ENCODE measurements at places on chromosomes 2 and 18.

- no peak for DNase-seq
Observed at GRCh38 chr2:100163605-100164004, 21.2 kb upstream of the AFF3 start.

DNA sequence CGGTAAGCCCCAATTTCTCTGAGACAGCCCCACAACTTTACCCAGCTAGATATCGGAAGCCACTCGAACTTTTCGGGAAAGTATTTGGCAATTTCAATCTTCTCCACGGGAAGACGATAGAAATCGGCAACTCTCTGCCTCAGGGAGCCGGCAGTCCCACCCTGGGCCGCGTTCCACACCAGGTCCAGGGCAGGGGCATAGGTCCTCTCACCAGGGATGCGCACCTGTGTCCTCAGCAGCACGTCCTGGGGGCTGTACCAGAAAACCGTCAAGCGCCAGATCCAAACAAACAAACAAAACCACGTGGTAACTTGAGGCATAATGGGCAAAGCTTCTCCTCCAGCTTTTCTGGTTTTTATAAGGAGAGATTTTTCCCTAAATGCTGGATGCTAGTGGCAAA lies 80.9 kb downstream of the USP40 start:
- no peak for DNase-seq

DNA sequence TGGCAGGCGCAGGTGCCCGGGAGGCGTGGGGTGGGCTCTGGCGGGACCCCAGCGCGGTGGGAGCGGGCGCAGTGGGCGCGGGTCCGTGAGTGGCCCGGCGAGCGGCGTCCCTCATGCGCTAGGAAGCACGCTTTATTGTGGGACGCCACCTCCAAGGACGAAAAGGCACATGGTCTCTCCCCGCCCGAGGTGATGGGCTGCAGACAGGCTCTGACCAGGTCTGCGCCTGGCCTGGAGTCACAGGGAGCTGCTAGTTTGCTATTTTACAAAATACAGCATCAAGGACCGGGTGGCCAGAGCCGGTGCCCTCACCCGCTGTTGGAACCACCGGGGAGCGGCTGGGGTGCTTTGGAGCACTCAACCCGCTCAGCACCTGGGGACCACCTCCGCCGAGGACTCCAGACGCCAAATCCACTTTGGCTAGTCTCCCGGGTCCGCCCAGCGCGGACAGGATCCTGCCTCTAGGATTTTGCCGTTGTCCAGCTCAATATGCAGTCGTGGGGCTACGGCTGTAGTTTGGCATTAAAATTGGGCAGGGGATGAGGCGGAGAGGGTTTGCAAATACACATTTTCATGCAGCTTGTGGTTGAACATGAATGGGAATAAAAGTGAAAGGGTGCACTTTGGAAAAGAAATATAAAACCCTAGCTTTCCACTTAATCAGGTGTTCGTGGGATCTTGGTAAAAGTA lies 65.4 kb downstream of the LRRFIP1 start:
- DNase-seq = no peak

GRCh38 chr2:62045017-62045543 lies 139.6 kb downstream of the COMMD1 start:
- DNase-seq = no peak

DNA sequence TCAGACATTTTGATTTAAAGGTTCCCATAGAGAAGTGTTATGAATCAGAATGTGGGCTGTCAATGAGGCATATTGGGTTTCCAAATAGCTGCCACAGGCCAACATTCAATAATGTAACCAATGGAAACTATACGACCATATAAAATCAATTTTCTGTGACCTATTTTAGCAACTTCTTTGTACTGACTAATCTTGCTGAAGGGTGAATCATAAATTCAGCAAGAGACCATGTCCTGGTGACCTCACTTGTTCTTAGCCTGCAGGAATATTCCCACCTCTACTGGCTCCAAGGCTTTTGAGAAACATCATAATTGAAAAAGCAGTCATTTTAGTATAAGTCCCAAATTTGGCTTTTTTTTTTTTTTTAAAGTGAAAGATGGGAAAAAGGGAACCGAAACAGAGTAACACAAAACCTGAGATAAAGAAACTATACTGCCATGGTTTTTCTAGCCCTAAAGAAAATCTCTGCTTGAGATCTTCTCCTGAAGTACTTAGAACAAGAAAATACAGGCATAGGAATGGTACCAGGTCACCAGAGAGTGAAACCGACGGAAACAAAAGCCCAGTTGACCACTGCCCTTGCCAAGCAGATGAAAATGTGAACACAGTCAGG lies 32.1 kb downstream of the PLEKHM3 start:
- no peak for DNase-seq

DNA sequence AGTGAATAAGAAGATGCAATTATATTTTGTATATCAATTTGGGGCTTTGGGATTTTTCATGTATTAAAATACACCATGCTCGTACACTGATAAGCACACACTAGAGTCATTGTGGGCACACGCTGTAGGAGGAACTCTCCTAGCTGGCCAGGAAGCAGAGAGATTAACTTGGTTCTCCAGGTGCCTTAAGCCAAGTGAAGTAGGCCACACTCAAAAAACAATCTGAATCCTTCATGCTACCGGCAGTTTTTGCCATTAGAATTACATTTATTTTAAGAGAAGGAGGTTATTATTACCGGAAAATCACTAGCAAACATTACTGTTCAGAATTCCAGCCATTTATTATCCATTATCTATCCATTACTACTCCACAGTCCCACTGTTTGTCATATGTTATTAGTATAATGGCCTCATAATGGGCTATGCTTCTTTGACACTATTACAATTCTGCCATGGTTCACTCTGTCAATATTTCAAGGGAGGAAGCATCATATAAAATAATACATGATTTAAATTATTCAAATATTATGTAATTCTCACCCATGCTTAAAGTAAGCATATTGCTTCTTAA lies 214.4 kb downstream of the L3MBTL4 start:
- DNase-seq = no peak

- DNase-seq = no peak
Observed at GRCh38 chr18:76558881-76559667, 64.0 kb upstream of the ZNF516 start.

DNA sequence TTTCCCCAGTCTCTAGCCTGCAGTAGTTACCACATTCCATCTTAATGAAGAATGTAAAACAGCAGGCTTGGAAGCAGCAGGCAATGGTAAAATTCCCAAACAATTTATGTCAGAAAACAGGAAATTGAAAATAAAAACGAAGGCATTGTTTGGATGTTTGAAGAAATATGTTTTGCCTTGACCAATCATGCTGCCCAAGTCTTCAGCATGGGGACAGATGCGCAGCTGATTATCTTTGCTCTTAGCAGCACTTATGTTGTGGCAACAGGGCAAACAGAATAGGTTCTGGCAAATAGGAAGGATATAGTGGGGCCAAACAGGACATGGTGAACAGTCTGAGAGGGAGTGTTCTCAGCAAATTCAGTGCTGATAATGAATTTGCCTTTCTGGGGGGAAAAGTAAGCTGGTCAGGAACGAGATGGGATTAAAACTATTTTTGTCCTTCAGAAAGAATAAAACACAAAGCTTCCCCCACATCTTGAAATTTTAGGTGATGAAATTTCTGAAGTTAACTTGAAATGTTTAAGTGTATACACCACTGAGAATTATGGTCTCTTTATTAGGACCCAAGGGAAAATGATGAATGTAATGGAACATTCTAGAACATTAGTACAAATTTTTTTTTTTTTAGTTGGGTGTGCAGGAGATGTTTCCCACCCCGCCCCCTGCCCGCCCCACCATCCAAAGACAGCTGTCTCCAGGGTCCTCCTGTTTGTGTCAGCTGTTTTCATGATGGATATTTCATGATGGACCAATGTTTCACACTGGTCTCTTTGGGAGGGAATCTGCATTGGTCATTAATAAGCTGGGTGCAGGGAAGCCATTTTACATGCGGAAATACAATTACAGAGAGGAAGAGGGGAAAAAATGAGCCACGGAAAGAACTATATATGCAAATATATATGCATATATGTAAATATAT lies 239.5 kb upstream of the REV1 start:
- no peak for DNase-seq

DNA sequence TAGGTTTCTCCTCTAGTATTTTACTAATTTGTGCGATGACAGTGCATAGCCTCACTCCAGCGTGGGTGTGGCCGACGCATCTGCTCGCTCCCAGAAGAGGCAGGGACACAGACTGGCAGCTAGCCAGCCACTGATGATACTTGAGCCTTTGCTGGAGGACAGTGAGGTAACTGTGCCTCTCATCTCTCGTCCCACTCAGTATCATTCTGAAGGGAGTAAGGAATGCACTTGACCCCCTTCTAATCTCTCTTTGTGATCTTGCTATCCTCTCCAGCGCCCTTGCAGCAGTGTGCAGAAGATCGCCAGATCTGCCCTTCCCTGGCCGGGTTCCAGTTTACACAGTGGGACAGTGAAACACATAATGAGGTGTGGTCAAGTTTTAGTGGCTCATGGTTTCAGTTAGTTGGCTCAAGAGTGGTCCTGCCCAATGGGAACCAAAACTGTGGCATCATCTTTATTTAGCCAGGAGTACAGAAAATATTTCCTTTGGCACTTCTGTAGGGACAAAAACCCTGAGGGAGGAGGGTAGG lies 17.5 kb downstream of the NCAPH start:
- DNase-seq = no peak

DNA sequence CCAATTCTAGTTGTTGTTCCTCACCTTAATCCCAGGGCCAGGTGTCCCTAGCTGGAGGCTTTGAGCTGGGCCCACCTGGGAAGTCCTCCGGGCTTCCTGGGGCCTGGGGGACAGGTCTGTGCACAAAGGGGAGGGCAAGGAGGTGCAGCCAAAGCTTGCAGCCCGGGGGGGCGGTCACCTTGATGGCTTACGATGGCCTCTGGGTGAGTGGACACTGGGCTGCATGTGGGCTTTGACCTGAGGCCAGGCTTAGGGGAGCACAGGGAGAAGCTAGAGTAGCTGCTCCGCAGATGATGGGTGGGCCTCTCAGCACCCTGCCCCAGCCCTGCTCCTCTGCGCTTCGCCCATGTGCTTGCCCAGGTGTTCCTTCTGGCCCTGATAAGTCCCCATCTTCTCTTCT lies 41.8 kb upstream of the HAAO start:
- DNase-seq = no peak

DNA sequence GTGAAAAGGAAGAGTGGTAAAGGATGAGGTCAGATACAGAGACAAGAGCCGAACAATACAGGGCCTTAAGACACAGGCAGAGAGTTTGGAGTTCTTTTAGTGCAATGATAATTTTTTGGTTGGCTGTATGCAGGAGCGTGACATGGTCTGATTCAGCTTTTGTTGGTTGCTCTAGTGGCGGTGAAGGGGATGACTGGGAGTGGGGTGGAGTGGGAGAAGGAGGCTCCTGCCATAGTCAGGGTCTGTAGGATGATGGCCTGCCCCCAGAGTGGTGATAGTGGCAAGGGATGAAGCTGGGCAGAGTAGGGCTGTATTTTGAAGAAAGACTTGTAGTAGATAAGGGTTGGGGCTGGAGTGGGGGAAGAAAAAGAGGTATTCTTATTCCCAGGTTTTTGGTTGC lies 306.6 kb upstream of the VWC2L start:
- no peak for DNase-seq

DNA sequence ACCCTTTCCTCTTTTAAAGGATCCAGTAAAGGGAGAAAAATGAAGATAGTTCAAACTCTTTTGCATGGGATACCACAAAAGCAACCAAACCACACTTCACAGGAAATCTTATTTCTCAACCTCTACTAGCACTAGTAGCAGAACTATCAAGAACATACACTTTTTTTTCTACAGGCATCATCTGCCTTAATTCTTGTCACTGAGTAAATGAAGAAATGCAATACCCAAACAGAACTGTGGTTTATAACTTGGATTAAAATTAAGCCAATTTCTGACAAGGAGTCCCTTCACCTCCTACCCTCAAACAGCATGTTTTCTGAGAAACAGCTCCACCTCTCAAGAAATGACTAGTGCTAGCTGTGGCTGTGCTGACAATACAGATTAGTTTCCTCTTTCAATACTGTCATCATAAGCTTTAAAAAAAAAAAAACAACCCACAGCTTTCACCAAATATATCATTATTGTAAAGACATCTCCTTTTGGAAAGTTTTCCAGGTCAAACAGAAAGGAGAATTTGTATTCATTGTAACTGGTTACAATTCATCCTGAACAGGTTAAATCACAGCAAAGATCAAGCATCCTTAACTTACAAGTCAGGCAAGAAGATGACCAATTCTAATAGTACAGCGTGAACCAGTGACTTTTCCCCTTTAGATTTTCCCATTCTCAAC lies 44.4 kb downstream of the PTPN2 start:
- DNase-seq = no peak

DNA sequence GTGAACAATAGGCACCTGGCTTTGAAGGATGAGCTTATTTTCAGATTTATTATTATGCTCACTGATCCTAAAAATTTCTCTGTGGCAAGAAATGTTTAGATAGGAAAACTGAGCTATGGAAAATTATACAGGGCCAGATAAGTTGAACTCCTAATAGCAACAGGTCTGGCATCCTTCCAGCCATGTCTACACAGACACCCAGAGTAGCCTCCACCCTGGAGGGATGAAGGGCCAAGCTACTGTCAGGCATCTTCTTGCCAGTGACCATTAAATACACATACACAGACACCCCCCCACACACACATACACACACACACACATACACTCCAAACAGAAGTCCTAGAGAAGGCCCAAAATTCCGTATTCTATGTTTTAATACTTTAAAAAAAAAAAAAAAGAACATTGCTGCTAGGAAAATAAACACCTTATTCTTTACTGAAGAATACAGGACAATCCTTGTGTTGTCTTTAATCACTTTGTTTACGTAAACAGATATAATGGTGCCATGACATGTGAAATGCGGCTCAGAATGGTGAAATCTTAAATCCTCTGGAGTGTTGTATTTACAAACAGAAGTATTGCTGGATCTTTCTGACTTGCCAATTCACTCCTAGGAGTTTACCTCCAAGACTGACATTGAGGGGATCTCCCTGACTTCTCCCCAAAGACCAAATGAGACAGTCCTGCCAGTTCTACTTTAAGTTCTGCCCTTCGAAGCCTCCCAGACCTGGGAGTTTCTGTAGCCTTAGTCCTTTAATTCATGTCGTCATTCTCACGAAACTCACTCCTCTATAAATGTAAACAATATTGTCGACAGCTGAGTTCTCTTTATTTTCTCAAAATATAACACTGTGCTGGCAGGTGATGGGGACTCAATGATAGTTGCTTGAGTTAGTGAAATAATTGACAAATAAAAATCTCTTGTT lies 163.1 kb downstream of the ANTXR1 start:
- DNase-seq = no peak

DNA sequence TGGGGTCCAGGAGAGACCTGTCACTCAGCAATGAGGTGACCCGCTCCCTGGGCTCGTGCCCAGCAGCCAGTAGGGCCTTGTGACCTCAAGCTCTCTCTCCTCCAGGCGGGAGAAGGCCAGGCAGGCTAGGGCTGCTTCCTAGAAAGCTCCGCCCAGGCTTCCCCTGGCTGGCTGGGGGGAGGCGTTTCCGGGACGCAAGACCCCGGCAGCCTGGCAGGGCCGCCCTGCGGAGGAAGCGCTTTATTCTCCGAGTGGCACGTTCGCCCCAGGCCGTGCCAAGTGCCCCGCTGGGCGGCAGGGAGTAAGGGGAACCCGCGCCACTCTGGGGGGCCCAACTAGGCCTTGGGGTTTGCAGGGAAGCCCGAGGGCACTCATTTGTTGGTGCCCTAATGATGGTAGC lies 21.2 kb upstream of the EPAS1 start:
- no peak for DNase-seq

GRCh38 chr2:16102358-16102975 lies 162.1 kb downstream of the MYCN start:
- no peak for DNase-seq

GRCh38 chr2:15045054-15045453 lies 412.5 kb downstream of the LRATD1 start:
- no peak for DNase-seq

- no peak for DNase-seq
Observed at GRCh38 chr2:109335631-109336176, 206.7 kb downstream of the SH3RF3 start.

GRCh38 chr2:227796045-227796711 lies 17.5 kb upstream of the CCL20 start:
- no peak for DNase-seq

Measured in epithelial cell of proximal tubule (primary cell).